Naive thymus-derived CD8-positive, alpha-beta T cell (primary cell): ENCODE measurements at places on chromosomes 5 and 9. TPM values are rescaled to one million over a fixed set of nuclear protein-coding genes. Genes with fewer than 3 reads are reported as not detected.

The CDC25C gene
- total RNA-seq = not detected

The PALM2AKAP2 gene
- not detected for total RNA-seq

The ARSI gene
- total RNA-seq = not detected

The HACD4 gene
- 11.5 TPM for total RNA-seq

The MORN5 gene
- not detected for total RNA-seq

The HAND1 gene
- not detected for total RNA-seq

The FST gene
- total RNA-seq = 0.96 TPM

The MVB12B gene
- total RNA-seq = 28.6 TPM

The OCLN gene
- 4.6 TPM for total RNA-seq

GRCh38 chr5:54215233-54215736 is 95.1 kb downstream of the ARL15 start:
- no peaks in the 10 kb centered on the region for H3K36me3 ChIP-seq
- peaks cover 18% of the 10 kb centered on the region for H3K4me1 ChIP-seq
- no peak overlapping the region for H3K27ac ChIP-seq
- H3K27me3 ChIP-seq = no peaks in the 10 kb centered on the region
- no peak for DNase-seq

- DNase-seq = no peak
- peaks cover 5% of the 10 kb centered on the region for H3K27me3 ChIP-seq
- H3K4me1 ChIP-seq = no peaks in the 10 kb centered on the region
- peaks cover 3% of the 10 kb centered on the region for H3K36me3 ChIP-seq
Measured at GRCh38 chr9:107703651-107704050, 214.1 kb upstream of the KLF4 start.

DNA sequence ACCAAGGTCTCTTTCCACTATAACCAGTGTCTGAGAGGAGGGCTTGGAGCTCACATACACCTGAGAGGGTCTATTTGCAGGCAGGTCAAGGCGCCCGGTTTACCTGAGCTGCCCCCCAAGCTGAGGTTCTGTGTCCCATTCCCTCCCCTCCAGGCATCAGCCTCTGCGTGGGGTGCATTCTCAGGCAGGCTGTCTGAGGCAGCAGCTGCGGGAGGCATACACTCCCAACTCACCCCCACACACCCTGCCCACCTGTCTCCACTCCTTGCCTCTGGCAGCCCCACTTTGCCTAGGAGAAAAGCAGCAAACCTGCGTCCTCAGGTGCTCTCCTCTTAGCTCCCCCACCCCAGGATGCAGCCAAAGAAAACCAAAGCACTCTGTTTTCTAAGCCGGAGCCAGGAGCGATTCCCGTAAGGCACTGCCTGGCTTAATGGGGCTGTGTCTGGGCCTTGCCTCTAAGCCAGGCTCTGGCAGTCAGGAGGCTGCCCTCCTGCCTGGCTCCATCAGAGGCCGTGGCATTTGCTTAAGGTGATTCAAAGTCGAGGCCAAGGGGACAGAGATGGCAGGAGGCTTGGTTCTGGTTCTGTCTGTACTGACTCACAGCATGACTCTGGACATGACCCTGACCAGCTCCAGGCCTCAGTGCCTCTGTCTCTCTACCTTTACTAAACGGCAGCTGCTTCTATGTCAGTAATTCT is 139.2 kb upstream of the TRIM32 start:
- H3K4me3 ChIP-seq = no peak overlapping the region
- no peak for DNase-seq
- H3K4me1 ChIP-seq = peaks cover 5% of the 10 kb centered on the region
- H3K36me3 ChIP-seq = no peaks in the 10 kb centered on the region

DNA sequence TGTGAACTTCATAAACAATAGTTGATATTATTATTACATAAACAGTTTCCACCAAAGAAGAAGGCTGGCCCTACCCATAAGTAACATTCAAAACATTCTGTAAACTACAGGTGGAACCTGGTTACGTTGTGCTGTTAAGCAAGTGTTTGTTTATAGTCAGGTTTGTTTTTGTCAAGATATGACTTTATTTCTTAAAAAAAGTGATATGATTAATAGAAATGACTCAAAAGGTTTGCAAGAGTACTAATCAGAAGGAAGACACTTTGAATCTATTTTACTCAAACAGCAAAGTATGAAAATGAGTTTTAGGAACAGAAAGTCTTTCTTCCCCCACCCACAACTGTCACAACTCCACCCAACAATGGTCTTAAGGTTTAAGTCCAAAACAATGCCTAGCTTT is 220.8 kb downstream of the PLK2 start:
- H3K27me3 ChIP-seq = no peaks in the 10 kb centered on the region
- no peak overlapping the region for H3K4me3 ChIP-seq
- H3K4me1 ChIP-seq = no peaks in the 10 kb centered on the region
- no peak for DNase-seq
- H3K36me3 ChIP-seq = no peaks in the 10 kb centered on the region

GRCh38 chr5:61496860-61497259 is 164.8 kb downstream of the ZSWIM6 start:
- H3K36me3 ChIP-seq = peaks cover 17% of the 10 kb centered on the region
- no peaks in the 10 kb centered on the region for H3K27me3 ChIP-seq
- no peak overlapping the region for H3K4me3 ChIP-seq
- DNase-seq = no peak

- no peak for DNase-seq
- no peaks in the 10 kb centered on the region for H3K27me3 ChIP-seq
- H3K4me3 ChIP-seq = no peak overlapping the region
- peaks cover 3% of the 10 kb centered on the region for H3K4me1 ChIP-seq
Measured at GRCh38 chr9:20906326-20906725, 125.1 kb downstream of the HACD4 start.

DNA sequence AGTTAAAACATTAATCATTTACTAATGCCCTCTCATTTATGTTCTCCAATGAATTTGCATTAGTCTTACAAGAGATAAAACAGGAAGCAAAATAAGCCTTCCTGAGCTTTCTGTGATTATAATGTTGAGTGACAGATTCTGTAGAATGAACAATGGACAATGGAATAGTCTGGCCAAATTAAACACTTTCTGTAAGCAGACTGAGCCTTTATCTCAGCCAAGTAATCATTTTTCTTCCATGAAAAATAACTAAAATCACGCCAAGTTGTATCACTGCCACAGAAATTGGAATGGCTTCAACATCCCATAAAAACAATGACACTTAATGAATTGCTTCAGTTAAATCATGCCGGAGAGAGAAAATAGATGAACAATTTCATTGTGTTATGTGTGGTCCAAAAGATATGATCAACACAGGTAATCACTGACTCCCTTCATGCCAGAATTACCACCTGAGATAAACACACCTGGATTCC is 63.0 kb downstream of the TSSK1B start:
- no peak overlapping the region for H3K4me3 ChIP-seq
- no peak for DNase-seq
- no peak overlapping the region for H3K27ac ChIP-seq
- H3K36me3 ChIP-seq = no peaks in the 10 kb centered on the region
- peaks cover 4% of the 10 kb centered on the region for H3K4me1 ChIP-seq

- no peak overlapping the region for H3K4me3 ChIP-seq
- no peak overlapping the region for H3K27ac ChIP-seq
- no peaks in the 10 kb centered on the region for H3K4me1 ChIP-seq
Measured at GRCh38 chr5:51731421-51732029, 348.3 kb downstream of the ISL1 start.

DNA sequence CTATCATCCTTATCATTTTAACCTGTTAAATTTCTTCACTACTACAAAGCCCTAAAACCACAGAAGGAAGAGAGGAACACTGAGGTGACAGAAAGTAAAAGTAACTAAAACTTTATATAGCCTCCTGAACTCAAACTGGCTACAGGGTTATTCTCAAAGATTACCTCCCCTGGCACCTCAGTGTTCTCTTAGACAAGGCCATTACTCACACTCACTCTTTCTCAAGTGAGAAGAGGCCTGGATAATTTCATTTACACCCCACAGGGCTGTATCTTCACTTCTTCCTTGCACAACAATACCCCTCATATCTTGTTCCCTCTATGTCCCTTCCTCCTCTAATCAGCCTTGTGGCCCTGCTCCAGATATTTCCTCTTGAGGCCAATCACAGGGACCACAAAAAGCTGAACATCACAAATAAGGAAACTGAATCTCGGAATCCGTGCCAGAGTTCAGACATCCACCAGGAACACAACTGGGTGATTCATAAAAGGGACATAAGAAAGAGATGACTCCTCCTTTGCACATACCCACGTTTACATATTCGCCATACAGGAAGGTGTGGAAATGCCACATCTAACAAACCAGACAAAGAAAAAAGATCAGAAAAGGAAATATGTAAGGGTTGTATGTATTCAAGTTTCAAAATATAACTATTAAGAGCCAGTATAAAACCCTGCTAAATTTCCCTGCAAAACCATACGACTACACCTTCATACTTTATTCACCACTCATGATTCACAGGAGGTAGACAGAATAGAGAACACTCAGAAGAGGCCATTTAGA is 1.7 kb upstream of the KLHL3 start:
- DNase-seq = peak; percentile 66
- H3K4me3 ChIP-seq = no peak overlapping the region
- H3K4me1 ChIP-seq = no peaks in the 10 kb centered on the region
- H3K36me3 ChIP-seq = no peaks in the 10 kb centered on the region
- H3K27ac ChIP-seq = no peak overlapping the region

GRCh38 chr9:114813717-114814418 is 8.0 kb upstream of the TNFSF15 start:
- no peaks in the 10 kb centered on the region for H3K4me1 ChIP-seq
- no peak for DNase-seq
- H3K27ac ChIP-seq = no peak overlapping the region
- H3K4me3 ChIP-seq = no peak overlapping the region

- peak overlapping the region; percentile 89 for H3K4me3 ChIP-seq
- peak overlapping the region; percentile 18 for H3K27ac ChIP-seq
- peaks cover 2% of the 10 kb centered on the region for H3K27me3 ChIP-seq
- no peaks in the 10 kb centered on the region for H3K36me3 ChIP-seq
- H3K4me1 ChIP-seq = peaks cover 49% of the 10 kb centered on the region
- no peak for DNase-seq
Measured at GRCh38 chr9:124657516-124657915, 113.6 kb downstream of the NR6A1 start.

GRCh38 chr9:75002422-75003023 is 25.6 kb downstream of the CARNMT1 start:
- H3K27ac ChIP-seq = no peak overlapping the region
- no peak overlapping the region for H3K4me3 ChIP-seq
- no peak for DNase-seq
- peaks cover 8% of the 10 kb centered on the region for H3K36me3 ChIP-seq
- H3K4me1 ChIP-seq = peaks cover 4% of the 10 kb centered on the region

GRCh38 chr5:1729641-1730486 is 69.8 kb downstream of the MRPL36 start:
- DNase-seq = no peak
- no peaks in the 10 kb centered on the region for H3K36me3 ChIP-seq
- H3K27me3 ChIP-seq = no peaks in the 10 kb centered on the region
- no peak overlapping the region for H3K27ac ChIP-seq
- H3K4me1 ChIP-seq = peaks cover 5% of the 10 kb centered on the region

- no peak overlapping the region for H3K4me3 ChIP-seq
- no peaks in the 10 kb centered on the region for H3K36me3 ChIP-seq
- no peaks in the 10 kb centered on the region for H3K4me1 ChIP-seq
- peaks cover 20% of the 10 kb centered on the region for H3K27me3 ChIP-seq
Measured at GRCh38 chr5:172502969-172503368, 48.6 kb upstream of the SH3PXD2B start.

DNA sequence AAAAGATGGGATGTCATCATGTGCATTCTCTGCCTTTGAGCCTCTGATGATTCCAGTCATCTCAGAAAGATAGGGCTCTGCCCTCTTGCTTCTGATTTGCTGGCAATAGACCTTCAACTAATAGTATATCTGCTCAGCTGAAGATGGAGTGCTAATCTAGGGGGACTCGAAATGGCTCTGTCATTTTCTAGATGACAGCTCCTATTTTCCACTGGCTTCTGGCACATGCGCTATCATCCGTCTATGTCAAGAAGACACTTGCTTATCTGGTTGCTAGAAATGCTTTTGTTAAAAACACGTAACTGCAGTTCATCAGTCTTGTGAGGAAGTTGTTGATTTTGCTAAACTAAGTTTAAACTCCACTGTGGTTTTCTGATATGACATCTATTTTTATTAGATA is 265.5 kb upstream of the ZNF608 start:
- no peak for DNase-seq
- H3K4me3 ChIP-seq = no peak overlapping the region
- no peaks in the 10 kb centered on the region for H3K4me1 ChIP-seq
- H3K27ac ChIP-seq = no peak overlapping the region
